ENCODE measurements at places on chromosomes 2 and 18.

- DNase-seq, result no peak
Observed at GRCh38 chr18:78693429-78693828, 286.2 kb upstream of the SALL3 start.

DNA sequence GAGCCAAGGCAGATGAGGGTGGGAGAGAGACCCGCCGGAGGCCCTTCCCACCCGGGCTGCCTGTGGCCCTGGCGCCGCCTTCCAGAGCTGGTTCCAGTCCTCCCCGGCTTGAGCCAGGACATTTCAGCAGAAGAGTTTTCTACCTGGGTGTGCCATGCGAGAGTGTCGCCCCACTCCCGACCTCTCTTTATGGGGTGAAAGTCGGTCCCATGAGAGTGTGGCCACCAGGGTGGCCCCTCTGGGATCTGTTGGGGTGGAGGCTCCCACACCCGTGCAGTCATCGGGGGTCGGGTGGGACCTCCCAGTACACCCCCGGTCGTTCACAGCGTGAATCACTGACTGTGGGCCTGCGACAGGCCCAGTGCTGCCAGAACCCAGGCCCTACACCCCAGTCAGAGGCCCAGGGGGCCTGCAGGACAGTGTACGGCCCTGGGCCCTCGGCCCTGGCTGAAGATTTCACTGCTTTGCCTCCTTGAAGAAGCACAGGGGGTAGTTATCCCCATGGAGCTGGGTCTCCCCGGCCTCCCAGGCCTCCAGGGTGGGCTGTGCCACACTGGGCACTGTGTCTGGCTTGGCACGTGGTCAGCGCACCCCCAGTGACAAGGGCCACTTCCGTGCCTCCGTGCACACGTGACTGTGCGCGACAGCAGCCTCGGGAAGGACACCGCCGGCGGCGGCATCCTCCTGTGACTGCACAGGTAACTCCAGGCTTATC is 5.9 kb downstream of the NFATC1 start:
- DNase-seq, result no peak

DNA sequence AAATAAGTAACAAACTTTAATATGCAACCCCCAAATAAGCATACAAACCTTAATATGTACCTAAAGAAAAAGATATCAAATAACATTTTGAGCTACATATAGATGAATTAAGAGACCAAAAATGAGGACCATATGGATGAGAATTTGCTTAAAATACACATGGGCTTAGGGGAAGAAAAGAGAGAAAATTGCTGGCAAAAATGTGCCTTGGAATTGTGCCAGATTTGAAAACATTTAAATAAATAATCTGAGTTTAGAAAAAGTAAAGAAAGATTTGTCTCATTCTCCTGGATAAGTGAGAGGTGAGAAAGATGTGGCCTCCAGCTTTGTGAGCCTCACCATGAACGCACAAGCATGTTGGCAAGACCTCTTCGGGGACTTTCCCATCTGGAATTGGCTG is 372.6 kb downstream of the SOX11 start:
- DNase-seq, result no peak

DNA sequence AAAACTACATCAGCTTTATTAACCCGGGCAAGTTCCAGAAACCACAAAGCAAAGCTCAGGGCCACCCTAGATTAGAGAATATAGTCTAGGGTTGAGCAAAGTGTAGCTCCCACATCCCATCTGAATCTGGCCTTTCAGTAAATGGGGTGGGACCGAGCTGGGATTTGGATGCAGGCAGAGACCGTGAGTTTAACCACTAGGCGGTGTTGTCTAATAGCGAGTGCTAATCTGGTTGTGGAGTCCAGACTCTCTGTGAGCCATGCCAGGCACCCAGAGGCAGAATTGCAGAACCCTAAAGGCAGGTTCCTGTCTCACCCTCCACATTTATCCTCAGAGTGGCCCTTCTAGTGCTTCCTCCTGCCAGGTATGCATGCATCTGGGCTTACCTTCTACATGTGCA is 435.9 kb downstream of the TSN start:
- no peak for DNase-seq

GRCh38 chr2:223585666-223586065 is 16.5 kb downstream of the SCG2 start:
- DNase-seq, result no peak

DNA sequence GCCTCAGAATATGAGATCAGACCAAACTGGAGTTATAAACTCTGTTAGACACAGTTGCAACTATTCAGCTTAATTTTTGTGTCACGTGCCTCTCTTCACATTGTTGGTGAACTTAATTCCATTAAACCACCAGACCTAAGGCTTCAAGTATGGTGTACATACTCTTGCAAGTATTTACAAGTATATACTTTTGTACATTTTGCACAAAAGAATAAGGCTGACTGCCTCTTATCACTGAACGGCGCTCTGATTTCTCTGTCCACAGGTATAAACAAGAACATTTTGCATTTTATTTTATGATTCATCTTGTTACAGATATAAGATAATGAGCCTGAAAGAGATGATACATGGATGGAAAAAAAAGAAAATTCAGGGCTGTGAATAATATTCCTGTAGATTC is 269.7 kb upstream of the ACVR2A start:
- DNase-seq, result no peak

- no peak for DNase-seq
Observed at GRCh38 chr2:64650722-64651338, 2.9 kb downstream of the SERTAD2 start.

- no peak for DNase-seq
Observed at GRCh38 chr18:48832938-48833700, 117.6 kb downstream of the SMAD7 start.

GRCh38 chr2:202278036-202278760 is 12.6 kb downstream of the NOP58 start:
- no peak for DNase-seq

DNA sequence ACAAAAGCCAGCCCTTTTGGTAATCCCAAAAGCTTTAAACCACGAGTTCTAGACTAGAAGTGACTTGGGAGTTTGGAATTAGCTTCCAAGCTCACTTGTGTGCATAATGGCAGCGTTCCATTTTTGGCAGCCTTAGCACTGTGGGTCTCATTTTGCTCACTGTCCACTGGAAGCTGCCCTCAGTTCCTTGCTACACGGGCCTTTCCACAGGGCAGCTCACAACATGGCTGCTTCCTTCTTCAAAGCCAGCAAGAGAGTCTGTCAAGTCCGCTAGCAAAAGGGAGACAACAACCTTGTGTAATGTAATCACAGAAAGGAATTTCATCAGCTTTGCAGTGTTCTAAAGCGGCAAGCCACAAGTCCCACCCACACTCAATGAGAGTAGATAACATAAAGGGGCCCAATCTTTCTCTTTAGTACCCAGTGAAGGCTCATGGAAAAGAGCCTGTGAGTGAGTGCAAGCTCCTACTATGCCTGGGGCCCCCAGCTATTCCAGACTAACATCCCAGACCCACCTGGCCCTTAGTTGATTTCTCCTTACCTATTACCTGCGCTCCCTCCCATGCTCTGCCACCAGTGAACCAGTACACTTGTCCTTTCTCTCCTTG is 239.7 kb upstream of the FBXO11 start:
- DNase-seq, result no peak

GRCh38 chr18:78069784-78070664 is 820.4 kb downstream of the GALR1 start:
- DNase-seq, result no peak

- no peak for DNase-seq
Observed at GRCh38 chr2:6975988-6976387, 58.8 kb downstream of the RNF144A start.

DNA sequence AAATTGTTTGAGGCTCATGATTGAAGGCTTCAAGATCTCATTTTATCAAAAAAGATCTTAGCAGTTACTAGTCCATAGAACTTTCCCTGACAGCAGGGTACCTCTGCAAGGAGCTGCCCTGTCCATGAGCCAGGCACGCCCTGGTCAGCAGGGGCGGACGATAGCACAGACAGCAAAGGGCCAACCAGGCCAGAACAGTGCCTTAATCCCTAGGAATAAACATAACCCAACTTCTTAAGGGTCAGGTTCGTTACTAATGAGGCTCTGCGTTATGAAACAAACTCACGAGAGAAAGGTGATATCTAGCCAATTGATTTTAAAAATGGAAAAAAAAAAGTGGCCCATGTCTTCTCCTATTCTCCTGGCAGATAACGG is 59.2 kb downstream of the BCL2 start:
- DNase-seq, result no peak

DNA sequence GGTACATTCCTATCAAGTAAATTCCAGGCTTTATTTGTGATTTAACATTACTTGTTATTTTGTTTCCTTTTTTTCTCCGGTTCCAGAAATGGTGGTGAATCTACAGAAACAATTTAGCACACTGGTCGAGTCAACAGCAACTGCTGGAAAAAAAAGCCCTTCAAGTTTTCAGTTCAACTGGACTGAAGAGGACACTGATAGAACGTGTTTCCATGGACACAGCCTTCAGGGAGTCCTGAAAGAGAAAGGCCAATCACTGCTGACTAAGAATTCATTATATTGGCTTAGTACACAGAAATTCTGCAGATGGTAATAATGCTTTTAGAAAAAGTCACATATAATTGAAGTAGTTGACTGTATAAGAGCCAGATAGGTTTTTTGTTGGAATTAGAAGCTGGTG is 32.0 kb upstream of the GRHL1 start:
- peak; percentile 52 for DNase-seq

GRCh38 chr2:58215429-58215828 is 25.7 kb downstream of the FANCL start:
- DNase-seq, result no peak

GRCh38 chr2:156436497-156437085 is 412 bp downstream of the GPD2 start:
- no peak for DNase-seq

GRCh38 chr2:135125940-135126339 is 73.8 kb downstream of the RAB3GAP1 start:
- DNase-seq, result no peak

DNA sequence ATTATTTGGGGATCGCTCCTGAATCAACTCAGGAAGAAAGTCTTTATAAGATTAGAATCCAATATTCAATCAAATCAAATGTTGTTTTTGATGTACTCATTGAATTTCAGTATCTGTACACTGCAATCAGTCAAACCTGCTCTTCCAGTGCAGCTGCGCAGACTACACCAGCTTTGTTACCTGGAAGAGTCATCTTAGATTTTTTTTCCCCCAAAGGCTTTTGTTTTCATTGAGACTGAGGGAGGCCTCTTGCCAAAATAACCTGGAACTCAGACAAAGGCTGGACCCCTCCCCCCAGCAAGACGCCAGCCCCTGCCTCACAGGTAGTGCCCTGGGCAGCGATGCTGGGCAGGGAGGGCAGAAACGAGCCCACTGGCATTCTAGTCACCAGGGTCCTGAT is 74.8 kb downstream of the ARHGEF4 start:
- no peak for DNase-seq

- no peak for DNase-seq
Observed at GRCh38 chr2:178895872-178896271, 88.6 kb upstream of the TTN start.

DNA sequence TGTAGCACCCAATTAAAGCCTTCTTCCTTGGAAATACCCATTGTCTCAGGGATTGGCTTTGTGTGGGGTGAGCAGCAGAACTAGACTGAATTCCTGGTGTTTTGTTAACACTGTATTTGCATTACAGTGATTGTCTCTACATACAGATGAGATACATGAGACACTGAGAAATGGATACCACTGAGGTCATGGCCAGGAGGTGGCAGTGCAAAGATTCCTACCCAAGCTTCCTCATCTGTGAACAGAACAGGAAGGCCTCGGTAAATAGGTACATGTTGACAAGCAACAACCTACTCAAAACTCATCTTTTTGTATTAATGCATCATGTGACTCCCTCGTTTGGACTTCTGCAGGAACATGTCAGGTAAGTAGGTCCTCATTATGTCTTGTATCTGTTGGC is 445.8 kb upstream of the RGPD4 start:
- no peak for DNase-seq

DNA sequence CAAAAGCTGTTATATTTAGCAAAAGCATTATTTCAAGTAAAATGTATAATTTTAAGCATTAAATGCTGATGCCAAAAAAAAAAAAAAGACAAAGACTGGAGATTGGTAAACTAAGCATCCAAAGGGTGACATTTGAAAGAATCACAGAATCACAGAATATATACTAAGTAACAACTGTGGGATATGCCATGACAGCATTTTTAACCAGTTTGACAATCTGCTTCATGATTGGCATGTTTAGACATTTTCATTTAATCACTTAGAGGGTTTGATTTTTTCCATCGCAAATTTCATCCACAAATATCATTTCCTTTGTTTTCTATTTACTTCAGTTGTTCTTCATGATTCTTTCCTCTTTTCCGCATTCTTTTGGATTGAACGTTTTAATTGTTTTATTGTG is 66.9 kb upstream of the TMEM18 start:
- DNase-seq, result no peak

GRCh38 chr18:77650799-77651385 is 401.2 kb downstream of the GALR1 start:
- DNase-seq, result peak; percentile 72

GRCh38 chr18:34726286-34727004 is 16.3 kb downstream of the DTNA start:
- no peak for DNase-seq

- DNase-seq, result peak; percentile 65
Observed at GRCh38 chr18:35005963-35006577, 35.1 kb upstream of the MAPRE2 start.

GRCh38 chr2:10287761-10288160 is 14.9 kb upstream of the HPCAL1 start:
- no peak for DNase-seq

DNA sequence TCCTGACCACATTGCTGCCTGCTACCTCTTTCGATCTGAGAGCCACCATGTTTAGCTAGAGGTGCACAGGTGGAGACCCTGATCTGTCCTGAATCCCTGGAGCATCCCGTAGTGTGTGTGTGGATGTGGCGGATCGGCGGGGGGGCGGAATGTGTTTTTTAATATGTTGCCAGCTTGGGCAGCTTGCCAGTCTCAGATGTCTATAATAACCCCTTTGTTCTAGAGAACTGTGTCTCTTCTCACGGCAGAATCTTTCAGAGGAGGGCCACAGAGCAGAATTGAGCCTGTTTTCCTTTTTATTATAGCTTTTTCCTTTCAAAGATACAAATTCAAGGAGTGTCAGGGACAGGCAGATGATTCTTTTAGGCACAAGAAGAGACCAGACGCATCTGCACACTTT is 934.1 kb upstream of the KLHL29 start:
- DNase-seq, result no peak

DNA sequence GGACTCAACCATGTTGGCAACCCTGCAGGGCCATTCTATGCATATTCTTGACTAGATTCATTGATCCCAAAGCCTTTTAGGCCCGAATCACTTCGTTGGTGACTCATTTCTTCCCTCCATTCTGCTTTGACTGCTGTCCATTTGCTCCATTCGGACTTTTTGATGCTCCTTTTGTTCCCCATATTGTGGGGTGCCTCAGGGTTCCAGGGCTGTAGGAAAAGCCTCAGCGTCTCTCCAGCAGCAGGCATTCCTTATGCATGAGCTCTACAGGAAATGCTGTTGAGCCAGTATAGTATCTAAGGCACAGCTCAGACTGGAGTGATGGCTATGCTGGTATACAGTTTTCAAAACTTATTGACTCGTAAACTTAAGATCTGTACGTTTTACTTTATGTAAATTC is 292.6 kb downstream of the PRKCE start:
- DNase-seq, result no peak

GRCh38 chr2:47072018-47072691 is 83.0 kb downstream of the STPG4 start:
- DNase-seq, result peak; percentile 87

Data from hindlimb muscle (tissue), 1 donor.